GM03348 (cell line): ENCODE measurements at places on chromosomes 5 and 9.

GRCh38 chr5:159458217-159458711, 128.0 kb upstream of the IL12B start:
- no peak for DNase-seq

DNA sequence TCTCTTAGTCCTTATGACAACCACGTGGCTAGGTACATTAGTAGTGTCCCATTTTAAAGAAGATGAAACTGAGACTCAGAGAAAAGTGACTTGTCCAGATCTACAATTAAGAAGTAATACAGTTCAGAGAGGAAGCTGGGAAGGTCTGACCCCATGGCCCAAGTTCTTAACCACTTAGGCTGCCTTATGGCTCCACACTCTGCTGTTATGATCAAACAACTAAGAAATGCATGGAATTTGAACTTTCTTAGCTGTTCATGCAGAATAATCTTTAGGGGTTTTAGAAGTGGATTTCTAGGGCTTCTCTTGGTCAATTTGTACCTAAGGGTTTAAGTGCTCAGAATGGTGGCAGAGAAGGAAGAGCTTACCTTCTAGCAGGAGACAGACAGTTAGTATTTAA, 128.0 kb upstream of the MSX2 start:
- no peak for DNase-seq

DNA sequence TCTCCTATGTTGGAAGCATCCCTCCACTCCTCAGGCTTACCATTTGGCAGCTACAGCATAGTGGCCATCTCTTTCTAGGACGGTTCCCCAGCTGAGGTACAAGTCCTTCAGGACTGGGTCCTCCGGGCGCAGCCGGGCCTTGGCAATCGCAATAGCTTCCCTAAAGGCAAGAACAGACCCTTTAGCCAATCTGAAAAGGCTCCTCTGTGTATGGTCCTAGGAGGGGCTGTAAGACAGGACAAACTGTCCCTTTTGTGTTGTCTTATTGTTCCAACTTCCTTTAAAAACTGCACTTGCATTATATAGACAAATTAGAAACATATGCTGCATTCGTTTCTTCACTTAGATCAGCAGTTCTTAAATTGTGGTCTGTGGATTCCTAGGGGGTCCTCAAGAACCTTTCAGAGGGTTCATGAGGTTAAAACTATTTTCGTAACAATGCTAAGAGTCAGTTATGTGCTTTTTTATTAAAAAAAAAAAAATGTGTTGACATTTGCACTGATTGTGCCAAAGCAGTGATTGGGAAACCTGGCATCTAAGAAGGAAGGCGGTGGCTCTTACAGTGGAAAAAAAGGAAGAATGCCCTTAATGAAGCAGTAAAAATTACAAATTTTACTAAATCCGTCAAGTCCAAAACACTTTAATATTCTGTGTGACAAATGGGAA, 38.7 kb downstream of the GEMIN5 start:
- DNase-seq = no peak

DNA sequence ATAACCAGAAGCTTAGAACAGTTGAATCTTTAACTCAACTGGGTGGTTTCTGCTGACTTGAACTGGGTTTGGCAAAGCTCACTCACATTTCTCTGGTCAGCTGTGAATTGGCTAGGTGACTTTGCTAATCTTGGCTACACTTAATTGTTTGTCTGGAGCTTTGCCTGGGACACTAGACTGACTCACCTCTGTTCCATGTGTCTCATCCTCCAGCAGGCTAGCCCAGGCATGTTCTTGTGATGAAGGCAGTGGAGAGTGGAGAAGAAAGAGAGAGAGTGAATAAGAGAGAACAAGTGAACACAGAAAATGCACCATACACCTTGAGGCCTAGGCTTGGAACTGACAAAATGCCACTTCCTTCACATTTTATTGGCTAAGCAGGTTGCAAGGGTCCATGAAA, 32.6 kb downstream of the SPATA31D1 start:
- peak; percentile 74 for DNase-seq

GRCh38 chr5:79687889-79688288, 1.7 kb upstream of the CMYA5 start:
- no peak for DNase-seq

- no peak for DNase-seq
These were observed 334.7 kb downstream of the NR2F1-AS1 start for GRCh38 chr5:93246090-93246855.

DNA sequence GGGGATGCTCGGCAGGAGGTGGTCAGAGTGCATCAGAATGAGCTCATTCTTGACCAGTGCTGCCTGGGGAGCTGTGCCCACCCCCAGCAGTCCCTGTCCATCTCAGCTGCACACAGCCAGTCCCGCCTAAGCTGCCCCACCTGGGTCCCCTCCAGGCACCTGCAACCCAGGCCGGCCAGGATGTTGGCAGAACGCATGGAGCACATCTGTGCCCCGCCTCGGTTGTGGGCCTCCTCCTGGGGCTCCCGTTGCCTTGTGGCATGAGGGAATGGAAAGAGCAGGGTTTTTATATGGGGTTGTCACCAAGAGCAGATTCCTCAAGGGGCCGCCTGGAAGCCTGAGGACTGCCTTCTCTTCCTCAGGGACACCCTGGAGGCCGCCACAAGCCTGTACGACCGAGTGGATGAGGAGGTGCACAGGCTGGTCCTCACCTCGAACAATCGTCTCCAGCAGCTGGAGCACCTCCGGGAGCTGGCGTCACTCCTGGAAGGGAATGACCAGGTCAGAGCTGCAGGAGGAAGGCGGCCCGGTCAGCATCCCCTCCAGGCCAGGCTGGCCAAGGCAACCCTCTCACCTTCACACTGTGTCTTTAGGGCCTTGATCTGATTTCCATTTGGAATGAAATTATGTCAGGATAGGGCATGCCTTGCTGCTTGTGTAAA, 34.8 kb upstream of the LRRC14B start:
- DNase-seq = no peak

- peak; percentile 54 for DNase-seq
These were observed 10.5 kb upstream of the TRIM36 start for GRCh38 chr5:115180165-115180709.

DNA sequence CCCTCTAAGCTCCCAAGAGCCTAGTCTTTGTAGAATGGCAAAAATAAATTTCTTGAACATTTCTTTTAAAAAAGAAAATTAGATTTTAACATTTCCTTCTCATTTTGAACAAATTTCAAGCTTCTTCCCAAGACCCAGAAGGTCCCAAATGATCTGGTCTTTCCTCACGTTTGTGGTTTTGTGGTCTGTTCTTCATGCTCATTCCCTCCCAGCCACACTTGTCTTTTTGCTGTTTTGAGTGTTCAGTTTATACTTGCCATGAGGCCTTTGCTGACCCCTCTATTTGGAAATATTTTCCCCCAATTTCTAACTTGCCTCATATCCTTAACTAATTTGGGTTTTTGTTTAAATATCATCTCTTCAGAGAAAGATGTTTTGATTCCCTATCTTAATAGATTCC, 133.4 kb upstream of the PAPPA start:
- no peak for DNase-seq

GRCh38 chr5:135448791-135449507, 1.8 kb upstream of the DCANP1 start:
- DNase-seq = peak; percentile 27

- DNase-seq = no peak
These were observed 88.4 kb downstream of the GALNT10 start for GRCh38 chr5:154278908-154279307.

DNA sequence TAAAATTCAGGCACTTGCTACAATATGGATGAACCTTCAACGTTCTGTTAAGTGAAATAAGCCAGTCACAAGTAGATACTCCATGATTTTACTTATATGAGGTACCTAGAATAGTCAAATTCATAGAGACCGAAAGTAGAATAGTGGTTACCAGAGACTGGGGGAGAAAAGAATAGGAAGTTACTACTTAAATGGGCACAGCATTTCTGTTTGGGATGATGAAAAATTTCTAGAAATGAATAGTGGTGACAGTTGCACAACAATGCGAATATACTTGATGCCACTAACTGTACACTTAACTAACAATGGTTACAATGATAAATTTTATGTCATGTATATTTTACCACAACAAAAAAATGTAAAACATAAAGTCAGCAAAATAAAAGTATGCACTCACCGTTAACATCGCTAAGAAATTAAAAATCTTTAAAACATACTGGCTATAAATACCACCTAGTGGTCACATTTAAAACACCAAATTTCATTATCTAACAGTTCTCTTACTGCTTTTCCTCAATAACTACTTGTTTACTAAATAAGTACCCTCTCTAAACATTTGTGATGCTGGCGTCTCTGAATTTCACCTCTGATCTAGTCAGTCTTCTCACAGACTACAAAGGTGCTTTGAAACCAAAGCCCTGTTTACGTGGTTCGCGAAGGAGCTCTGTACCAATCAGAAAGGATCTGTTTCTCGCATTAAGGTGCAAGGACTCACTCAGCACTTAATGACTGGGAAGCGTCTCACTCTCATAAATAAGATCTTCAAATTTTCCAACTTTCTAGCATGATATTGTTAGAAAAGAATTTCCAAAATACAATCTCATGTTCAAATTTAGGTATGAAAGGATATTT, 22.7 kb downstream of the KIF3A start:
- DNase-seq = peak; percentile 20

DNA sequence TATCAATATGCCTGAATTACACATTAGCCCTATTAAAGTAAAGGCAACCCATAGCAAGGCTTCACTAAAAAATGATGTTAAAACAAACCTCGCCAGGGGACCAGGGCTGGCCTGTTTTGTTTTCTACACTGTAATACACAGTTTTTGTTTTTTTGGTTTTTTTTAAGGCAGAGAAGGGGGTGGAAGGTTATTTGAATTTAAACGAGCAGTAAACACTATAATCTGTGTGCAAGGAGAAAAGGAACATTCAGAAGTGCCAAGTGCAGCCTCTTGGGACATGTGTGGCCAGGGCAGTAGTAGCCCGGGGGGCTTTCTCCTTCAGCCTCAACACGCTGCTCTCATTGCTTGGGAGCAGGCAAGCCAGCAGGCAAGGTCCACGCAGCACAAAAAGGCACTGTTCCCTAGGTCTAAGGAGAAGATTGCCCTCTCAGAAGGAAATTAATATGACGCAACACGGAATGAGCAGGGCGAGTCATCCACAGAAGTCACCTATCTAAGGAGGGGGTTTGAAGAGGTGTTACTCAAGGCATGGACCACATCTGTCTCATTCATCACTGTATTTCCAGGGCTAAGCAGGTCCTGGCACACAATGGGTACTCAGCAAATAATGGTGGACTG, 16.2 kb downstream of the SIL1 start:
- DNase-seq = peak; percentile 43

DNA sequence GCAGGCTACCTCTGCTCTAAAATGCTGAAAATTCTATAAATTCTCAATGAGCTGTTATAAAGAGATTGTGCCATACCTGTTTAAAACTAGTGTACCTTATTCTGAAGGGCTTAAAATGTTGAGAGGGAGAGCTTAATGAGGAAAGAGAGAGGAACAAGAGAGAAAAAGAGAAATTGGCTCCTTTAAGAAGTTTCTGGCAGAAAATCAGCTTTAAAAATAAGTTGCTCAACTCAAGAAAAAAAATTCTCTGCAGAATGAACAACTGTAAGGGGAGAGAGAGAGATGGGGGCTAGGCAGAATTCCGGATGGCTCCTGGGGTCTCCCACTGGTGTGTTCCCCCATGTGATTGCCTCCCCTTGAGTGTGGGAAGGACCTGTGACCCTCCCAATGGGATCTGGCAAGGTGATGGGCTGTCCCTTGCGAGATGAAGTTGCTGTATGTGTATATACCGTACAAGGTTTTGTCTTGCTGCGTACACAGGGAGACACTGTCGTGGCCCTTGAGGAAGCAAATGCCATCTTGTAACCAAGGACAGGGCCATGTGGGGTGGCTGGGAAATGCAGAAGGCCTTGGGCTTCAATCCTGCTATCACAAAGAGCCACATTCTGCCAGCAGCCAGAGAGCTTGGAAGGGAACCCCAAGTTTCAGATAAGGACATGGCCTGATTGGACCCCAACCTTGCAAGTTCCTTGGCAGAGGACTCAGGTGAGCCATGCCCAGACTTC, 64.3 kb upstream of the S1PR3 start:
- no peak for DNase-seq

DNA sequence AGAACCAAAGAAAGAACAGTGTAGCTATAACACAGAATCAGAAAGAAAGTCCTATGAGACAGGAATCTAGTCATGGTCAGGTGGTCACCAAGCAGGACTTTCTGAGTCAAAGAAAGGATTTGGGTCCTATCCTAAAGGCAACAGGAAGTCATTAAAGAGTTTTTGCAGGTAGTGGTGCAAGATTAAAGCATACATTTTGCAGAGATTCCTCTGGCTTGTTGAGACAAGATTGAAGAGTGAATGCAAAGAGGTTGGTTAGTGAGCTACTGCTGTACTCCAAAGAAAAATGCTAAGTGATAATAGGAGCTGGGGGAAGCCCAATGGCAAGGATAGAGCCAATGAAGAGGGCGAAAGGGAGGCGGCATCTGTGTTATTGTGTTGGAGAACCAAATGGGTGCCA, 300.5 kb upstream of the KIF2A start:
- no peak for DNase-seq

- DNase-seq = no peak
These were observed 1198.3 kb upstream of the CDH6 start for GRCh38 chr5:29995154-29995553.

GRCh38 chr5:133051061-133051541, 712 bp upstream of the HSPA4 start:
- DNase-seq = no peak

DNA sequence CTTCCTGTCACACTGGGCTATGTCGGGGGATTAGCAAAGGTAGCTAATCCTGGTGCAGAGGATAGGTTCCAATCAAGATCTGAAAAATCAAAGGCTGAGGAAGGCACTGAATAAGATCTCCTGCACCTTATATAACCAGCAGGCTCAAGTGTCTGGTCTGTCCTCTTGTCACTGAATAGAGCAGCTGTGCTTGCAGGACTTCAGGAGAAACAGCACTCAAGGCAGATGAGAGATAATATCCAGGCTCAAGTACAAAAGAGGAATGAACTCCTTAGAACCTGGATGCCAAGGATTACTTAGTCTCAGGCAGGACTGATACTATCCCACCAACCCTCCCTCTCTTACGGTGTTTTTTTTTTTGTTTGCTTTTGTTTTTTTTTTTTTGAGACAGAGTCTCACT, 108.8 kb upstream of the LRRTM2 start:
- no peak for DNase-seq

GRCh38 chr9:96818533-96818932, 35.8 kb downstream of the ZNF782 start:
- DNase-seq = no peak

DNA sequence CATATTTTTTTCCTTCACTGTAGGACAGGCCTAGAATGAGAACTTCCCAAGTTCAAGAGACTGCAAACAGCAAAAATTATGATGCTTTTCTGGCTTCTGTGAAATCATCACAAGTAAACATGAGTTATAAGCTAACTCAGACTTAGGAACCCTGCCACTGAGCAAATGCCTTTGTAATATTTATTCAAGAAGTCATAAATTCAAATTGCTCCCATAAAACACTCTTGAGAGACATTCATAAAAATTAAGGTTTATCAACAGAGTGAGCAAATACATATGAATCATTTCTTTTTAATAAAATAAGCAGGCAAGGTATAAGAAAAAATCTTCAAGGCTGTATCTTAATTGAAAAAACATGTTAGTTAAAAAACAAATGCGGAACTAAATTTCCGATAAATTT, 124.2 kb downstream of the GNA14 start:
- DNase-seq = no peak
